ENCODE measurements at places on chromosomes 5 and 9. TPM values are rescaled to one million over a fixed set of nuclear protein-coding genes. Genes with fewer than 3 reads are reported as not detected.

DNA sequence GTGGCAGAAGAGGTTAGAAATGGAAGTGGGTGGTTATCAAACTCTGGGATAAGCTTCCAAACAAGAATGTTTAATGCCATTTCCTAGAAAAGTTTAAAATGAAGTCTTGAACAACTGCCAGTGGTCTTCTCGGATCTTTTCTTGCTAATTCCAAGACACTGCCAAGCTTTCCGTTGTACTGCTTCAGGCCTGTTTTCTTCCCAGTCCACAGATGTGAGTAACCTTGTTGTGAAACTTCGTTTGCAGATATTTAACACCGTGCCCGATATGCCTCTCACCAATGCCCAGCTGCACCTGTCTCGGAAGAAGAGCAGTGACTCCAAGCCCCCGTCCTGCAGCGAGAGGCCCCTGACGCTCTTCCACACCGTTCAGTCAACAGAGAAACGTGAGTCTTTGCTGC lies 269.8 kb downstream of the NR3C1 start:
- DNase-seq: no peak

- DNase-seq: no peak
Measured at GRCh38 chr5:96648593-96648992, 13.6 kb upstream of the CAST start.

DNA sequence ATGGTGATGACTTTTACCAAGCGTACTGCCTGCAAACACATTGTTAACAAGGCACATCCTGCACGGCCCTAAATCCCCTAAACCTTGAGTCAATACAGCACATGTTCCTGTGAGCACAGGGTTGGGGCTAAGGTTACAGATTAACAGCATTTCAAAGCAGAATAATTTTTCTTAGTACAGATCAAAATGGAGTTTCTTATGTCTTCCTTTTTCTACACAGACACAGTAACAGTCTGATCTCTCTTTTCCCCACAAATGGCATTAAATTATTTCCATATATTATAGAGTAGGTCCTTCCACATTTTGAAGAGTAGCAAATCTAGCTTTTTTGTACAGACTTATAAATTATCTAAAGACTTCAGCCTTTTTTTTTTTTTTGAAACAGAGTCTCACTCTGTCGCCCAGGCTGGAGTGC lies 1.6 kb upstream of the TMEM141 start:
- no peak for DNase-seq

DNA sequence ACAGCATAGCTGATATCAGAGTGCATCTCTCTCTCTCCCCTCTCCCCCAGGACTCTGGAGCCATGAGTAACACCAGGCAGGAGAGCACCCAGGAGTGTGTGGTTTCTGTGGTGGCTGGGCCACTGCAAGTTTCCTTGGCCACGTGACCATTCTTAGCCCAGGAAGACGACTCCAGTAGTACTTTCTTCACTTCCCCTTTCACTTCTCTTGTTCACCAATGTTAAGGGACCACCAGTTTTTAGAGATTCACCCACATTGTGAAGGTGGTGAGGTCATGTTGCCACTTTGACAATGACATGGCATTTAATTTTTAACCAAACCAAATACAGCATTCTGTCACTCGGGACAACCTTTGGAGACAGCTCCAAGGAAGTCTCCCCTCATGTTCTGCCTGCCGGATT lies 17.9 kb upstream of the DAPK1 start:
- DNase-seq: peak; percentile 30

DNA sequence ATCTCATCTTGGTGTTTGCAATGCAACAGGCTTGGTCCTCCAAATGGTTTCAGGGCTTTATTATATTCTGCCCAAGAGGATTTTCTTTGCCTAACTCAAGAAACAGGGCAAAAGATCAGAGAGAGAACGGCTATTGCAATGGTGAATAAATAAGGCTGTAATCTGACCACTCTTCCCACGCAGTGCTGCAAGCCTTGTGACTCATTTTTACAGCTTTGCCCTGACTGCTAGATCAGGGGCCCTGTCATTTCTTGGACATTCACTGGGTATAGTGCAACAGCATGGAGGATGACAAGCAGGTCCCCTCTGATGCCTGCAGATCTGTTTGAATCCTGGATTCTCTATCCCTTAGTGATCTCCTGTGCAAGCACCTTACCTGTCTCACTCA lies 459.1 kb downstream of the EBF1 start:
- no peak for DNase-seq

- no peak for DNase-seq
Measured at GRCh38 chr9:72650206-72650605, 128.8 kb downstream of the TMC1 start.

- no peak for DNase-seq
Measured at GRCh38 chr5:58403822-58404433, 56.0 kb downstream of the PLK2 start.

DNA sequence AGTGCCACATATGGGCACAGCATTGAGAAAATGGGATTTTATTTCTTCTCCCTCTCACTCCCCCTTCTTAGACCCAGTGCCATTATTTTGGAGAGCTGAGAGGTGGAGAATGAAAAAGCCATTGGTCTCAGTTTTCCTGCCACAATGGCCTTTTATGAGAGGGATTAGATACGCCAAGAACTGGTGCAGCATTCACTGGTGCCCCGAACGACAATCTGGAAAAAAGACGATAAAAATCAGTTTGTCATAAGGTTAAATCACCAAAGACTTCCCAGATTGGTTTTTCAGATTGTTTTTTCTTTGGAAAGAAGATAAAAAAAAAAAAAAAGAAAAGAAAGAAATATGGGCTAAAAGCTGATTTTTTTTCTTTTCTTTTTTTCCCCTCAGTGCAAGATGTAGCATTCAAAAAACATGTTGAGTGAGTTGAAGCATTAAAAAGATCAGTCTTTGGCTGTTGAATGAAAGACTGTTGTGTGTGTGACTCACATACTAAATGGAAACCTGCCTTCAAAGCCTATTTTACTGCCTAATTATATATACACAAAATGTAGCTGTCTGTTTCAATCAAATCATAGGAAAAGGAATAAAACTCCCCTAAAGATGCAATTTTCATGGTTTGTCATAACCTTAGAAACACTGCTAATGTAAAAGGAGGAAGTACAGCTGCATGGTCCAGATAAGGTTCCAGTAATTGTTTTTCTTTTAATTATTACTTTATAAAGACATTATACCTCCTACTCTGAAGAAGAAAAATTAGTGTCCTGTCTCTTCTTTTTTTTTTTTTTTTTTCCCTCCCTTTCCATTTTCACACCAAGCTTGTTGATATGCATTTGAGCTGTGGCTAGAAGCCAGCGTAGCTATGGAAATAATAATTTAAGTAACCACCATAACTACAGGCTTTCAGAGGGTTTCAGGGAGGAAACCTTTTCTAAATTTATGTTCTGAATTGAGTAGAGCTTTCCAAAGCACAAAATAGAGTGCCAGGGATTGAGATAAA lies 27.2 kb upstream of the ZNF608 start:
- no peak for DNase-seq

The PCDHB15 gene
- 1.1 TPM for total RNA-seq

The STPG3 gene
- total RNA-seq: not detected

- peak; percentile 16 for DNase-seq
Measured at GRCh38 chr5:150557509-150557872, 49.6 kb downstream of the NDST1 start.

- DNase-seq: no peak
Measured at GRCh38 chr9:31542384-31543055, 841.9 kb upstream of the ACO1 start.

The HSD17B3 gene
- total RNA-seq: 0.87 TPM

GRCh38 chr5:19488786-19489185 lies 499.2 kb downstream of the CDH18 start:
- DNase-seq: no peak

The GLDC gene
- 0.70 TPM for total RNA-seq

GRCh38 chr5:176413255-176413565 lies 3.1 kb downstream of the CLTB start:
- DNase-seq: no peak

The KIF20A gene
- 4.0 TPM for total RNA-seq

DNA sequence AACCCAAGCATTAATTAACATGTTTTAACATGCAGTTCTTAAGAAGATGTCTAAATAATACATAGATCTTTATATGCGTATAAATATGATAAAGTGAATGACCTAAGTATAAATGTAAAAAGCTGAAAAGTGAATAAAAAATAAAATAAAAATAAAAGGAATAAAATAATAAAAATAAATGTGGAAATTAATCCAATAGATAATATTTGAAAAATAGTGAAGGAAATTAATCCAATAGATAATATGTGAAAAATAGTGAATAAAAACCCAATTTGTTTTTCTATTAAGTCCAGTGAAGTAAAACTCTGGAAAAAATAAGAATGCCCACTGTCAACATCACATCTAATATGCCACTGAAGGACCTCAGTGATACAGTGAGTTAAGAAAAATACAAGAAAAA lies 180.6 kb upstream of the SLC27A6 start:
- DNase-seq: no peak

- no peak for DNase-seq
Measured at GRCh38 chr9:18397076-18397475, 76.9 kb upstream of the ADAMTSL1 start.

DNA sequence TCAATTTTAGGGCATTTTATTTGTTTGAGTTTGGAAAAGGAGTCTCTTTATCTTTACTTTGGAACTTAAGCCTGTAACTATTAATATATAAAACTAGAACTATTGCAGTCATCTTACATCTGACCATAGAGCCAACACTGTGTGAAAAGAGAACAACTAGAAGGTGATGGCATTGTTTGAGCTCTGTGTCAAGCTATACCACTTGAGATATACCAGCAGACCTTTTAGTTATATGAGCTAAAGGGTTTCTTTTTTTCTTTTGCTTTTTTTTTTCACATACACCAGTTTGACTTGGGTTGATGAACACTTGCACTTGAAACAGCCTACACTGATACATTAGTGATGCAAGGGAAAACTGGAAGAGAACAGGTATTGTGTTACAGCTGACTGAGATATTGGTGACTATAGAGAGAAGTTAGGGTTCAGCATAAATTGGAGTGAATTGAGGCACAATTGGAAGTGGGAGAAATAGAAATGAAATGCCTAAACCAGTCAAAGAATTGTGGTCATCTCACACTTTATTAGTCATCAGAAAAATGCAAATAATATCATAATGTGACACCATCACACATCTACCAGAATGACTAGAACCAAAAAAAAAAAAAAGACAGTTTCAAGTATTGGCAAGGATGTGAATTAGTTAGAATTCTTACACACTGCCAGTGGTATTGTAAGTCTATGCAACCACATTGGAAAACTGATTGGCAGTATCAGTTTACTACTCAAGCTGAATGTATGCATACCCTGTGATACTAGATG lies 60.9 kb downstream of the ADRB2 start:
- no peak for DNase-seq

DNA sequence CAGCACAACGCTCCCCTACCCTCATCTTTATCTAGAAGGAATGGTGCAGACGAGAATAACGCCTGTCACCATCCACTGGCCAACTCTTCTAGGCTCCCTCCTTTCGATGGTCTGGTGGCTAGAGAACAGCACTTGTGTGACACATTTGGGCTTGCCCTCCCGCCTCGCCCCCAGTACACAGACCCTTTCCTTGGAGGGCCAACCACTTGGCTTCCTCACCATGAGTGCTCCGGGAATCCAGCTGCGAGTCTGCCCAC lies 1.4 kb downstream of the GNAQ start:
- DNase-seq: no peak

The TTF1 gene
- 8.2 TPM for total RNA-seq

- no peak for DNase-seq
Measured at GRCh38 chr9:106622164-106622487, 240.8 kb upstream of the ZNF462 start.

The PCAT7 gene
- total RNA-seq: 1.9 TPM

The HRH2 gene
- 0.84 TPM for total RNA-seq

GRCh38 chr5:95619096-95619495 lies 791 bp upstream of the GPR150 start:
- DNase-seq: no peak

All from left colon (tissue), 2 donors.